SK-N-SH (cell line): ENCODE measurements at places on chromosomes 4 and X.

GRCh38 chr4:139189972-139190371 is 13.0 kb upstream of the ELF2 start:
- no peak for DNase-seq

- DNase-seq = no peak
Observed at GRCh38 chr4:79609817-79610216, 201.8 kb upstream of the GK2 start.

GRCh38 chr4:29565256-29565655 is 1154.9 kb upstream of the PCDH7 start:
- no peak for DNase-seq

GRCh38 chrX:39582976-39583375 is 514.8 kb downstream of the BCOR start:
- DNase-seq = no peak

DNA sequence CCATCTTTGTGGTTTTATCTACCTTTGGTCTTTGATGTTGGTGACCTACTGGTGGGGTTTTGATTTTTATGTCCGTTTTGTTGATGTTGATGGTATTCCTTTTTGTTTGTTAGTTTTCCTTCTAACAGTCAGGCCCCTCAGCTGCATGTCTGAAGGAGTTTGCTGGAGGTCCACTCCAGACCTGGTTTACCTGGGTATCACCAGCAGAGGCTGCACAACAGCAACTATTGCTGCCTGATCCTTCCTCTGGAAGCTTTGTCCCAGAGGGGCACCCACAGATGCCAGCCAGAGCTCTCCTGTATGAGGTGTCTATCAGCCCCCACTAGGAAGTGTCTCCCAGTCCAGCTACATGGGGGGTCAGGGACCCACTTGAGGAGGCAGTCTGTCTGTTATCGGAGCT is 199.3 kb upstream of the WDFY3 start:
- no peak for DNase-seq

GRCh38 chrX:13009273-13009672 is 34.4 kb downstream of the TMSB4X start:
- DNase-seq = no peak

DNA sequence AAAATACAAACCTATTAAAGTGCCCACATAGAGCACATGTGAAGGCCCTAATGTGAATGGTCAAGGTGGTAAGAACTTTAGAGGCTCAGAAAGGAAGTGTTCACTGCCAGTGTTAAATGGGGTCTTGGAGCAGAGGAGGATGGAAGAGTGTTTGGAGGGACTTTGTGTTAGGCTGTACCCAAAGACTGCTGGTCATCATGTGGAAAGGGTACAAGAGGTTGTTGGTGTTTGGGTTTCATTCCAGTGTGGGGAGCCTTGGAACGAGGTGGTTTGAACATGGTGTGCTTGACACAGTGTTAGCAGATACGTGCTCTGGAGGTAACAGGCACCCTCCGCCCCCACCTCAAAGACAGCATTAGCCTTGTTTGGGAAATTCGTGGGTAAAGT is 73.1 kb downstream of the RAPGEF2 start:
- no peak for DNase-seq

DNA sequence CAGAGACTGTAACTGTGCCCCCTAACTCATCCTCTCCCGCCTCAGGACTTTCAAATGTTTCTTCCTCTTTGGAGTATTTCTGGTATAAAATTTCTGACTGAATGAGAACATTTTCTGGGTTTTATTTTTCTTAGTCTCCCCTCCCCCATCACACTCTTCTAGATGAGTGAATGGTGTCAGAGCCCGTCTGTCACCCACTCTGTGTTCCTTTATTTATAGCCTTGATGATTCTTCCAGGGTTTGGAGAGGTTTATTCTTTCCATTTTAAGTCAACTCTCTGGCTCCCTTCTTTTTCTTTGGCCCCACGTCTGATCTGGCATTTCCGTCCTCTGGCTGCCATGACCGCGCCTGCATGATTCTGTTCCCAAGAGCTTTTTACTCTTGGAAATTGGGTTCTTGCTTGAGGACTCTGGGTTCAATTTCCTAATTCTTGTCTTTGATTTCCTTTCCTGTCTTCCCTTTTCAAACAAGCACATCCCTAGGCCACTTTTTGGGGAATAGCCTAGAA is 128.8 kb downstream of the NSUN7 start:
- DNase-seq = no peak

- no peak for DNase-seq
Observed at GRCh38 chrX:25754399-25754798, 383.7 kb upstream of the MAGEB18 start.

DNA sequence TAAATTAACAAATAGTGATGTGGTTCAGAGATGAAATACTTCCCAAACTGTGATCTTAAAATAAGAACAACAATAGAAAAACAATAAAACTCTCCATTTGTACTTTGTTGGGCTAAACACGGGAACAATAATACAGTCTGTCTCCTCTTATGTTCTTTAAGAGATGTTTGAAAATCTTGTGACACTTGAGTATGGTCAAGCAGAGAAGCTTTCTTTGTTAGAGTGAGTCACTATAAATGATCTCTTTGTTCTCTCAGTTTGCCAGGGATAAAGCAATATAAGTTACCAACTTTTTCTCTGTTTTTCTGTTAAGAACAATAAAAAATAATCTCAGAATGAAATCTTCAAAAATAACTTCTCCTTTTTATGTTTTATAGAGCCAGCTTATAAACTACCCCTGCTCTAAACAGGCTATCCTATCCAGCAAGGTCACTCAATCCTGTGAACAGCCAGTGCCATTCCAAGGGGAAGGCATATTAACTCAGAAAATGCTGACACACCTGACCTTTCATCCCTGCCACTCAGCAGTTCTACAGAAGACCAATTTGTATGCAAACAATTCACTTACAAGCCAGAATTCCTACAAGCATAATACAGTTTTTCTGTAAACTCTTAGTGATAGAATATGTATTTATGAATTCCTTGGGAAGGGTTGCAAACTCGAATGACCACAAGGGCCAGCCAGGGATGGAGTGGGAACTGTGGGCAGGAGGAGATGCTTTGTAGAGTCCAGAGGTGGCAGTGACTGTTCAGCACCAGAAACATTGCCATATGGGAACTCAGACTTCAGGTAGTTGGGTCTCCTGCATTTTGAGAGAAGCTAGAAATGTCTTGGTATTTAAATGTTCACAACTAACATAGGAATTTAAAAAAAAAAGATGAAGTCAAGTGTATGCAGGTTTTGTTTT is 52.2 kb downstream of the AFM start:
- DNase-seq = no peak

GRCh38 chr4:39274503-39274902 is 91.7 kb downstream of the RFC1 start:
- peak; percentile 28 for DNase-seq

GRCh38 chr4:25890571-25891485 is 23.2 kb upstream of the SMIM20 start:
- no peak for DNase-seq

DNA sequence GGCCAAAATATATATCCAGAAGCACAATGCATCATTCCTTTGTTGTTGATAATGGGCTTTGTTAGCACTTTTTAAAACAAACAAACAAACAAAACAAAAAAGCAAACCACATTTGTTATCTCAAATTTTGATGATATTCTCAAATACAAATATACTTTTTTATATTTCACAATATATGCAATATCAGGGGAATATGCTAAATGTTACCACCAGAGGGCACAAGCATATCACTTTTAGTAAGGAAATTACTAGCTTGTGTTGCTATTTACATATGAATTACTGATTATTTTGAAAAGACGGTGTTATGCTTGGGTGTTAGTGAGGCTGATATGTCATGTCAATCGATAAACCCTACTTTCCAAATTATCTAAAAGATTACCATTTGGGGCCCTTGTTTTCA is 29.1 kb downstream of the RIPPLY1 start:
- peak; percentile 10 for DNase-seq

DNA sequence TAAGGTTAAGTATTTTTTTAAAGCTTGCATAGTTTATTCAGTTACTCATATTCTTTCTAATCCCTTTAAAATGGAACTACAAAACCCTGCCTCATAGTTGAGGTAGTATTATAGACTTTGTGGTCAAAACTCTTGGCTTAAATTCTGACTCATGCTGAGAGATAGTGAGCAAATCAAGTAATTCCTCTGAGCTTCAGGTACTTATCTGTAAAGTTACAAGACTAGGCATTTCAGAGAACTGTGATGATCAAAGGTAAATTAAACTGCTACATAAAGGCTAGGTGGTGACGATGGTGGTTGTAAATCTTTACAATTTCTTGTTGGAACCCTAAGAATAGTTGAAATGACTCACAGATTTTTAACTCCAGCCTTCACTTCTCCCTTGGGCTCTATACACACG is 3.2 kb upstream of the CLOCK start:
- no peak for DNase-seq

DNA sequence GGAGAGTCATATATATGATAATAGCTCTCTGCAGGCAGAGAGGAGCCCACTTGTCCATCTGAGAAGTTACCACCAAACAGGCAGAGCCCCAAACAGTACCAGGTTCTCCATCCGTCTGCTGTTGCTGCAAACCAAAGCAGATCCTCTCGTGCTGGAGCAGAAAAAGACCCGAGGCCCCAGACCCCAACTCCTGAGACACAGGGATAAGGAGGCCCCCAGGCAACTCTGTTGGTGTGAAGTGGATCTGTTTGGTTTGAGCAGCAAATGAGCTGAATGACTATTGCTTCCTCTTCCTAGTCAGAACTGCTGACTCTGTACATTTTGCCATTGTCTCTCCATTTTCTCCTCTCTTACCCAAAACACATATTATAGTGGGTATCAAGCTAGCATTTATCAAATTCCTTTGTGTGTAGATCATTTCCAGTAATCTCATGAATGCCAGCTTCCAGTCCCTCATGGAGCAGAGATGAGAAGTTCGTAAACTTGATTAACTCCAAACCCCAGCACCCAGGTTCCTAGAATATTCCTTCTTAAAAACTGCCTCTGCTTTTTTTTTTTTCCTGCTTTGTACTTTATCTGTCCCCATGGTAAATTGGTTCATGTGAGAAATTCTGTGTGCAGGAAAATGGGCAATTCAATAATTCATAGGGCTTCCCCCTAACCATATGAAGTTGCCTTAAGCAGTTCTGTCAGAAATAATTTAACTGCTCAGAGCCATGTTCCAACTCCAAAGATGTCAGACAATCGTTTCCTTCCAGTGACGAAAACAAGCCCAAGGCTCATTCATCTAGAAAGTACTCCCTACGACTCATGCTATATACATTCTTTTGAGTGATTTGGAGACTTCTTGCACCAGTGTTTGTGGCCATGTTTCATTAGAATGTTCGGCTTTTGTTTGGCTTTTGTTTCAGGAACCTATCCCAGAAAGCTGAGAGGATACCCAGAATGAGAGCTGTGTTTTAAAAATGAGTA is 98.6 kb upstream of the ATXN3L start:
- DNase-seq = no peak

GRCh38 chrX:47370278-47370677 is at the start of gene ZNF157:
ZNF157 (plus strand) TSS chrX:47370578; CDS start chrX:47370669, 91 bp downstream.
- no peak for DNase-seq

DNA sequence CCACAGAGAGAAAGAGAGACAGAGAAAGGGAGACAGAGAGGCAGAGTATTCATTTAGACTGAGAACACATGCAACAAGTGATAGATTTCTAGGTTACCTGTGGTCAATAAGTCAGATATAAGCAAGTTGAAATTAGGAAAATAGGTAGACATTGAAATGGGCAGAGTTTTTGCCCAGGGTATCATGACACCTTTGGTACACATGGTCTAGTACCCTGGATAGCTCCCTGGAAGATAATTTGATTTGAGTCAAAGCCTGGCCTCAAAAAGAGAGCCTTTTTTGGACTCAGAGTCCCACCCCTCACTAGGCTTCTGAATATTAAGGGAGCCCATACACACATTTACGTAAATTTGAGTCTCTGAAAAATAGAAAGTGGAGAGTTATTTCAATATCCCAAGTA is 4.0 kb upstream of the RPS6KA6 start:
- no peak for DNase-seq

DNA sequence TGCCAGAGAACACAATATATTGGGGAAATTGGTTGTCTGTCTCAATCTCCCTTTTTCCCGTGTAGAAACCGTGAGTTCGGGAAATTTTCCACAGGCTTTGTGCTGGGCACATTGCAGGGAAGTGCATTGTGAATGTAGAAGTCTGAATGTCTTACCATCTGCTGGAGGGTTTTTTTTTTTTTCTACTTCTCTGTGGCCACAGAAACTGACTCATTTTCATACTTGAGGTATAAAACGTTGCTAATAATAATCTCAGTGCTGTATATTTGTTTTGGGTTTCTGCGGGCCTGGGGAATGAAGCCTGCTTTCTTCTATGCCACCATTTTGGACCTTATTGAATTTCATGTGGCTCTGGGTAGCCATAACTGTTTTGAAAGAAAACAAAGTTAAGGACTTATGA is 1001.2 kb downstream of the STIM2 start:
- no peak for DNase-seq

- DNase-seq = peak; percentile 57
Observed at GRCh38 chr4:55397126-55397436, 1.3 kb downstream of the TMEM165 start.

GRCh38 chrX:65608026-65608425 is 59.4 kb upstream of the MSN start:
- DNase-seq = no peak

- no peak for DNase-seq
Observed at GRCh38 chr4:74996996-74997395, 64.1 kb downstream of the PARM1 start.

DNA sequence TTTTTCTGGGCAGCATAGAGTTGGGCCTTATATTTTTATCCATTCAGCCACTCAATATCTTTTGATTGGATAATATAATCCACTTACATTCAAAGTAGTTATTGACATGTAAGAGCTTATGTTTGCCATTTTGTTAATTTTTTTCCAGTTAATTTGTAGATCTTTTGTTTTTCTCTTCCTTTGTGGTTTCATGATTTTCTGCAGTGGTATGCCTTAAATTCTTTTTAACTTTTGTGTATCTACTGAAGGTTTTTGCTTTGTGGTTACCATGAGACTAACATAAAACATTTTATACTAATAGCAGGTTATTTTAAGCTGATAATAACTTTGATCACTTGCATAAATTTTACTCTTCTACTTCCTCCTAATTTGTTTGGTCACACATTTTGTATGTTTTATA is 140.8 kb upstream of the GATB start:
- DNase-seq = no peak

DNA sequence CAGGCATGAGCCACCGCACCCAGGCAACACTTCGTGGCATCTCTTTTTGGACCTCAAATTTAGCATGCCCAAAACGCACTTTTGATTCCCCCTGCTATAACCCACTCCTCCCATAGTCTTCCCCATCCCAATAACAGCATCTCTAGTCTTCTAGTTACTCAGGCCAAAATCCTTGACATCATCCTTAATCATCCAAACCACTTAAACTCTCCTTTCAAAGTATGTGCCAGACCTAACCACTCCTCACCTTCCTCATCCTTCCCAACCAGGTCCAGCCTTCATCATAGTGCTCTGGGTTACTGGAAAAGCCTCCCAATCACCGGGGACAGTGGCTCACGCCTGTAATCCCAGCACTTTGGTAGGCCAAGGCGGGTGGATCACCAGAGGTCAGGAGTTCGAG is 41.9 kb downstream of the AFAP1 start:
- no peak for DNase-seq

GRCh38 chr4:95204873-95205272 is 343.9 kb downstream of the UNC5C start:
- no peak for DNase-seq
